ENCODE measurements at places on chromosomes 3 and 15. TPM values are rescaled to one million over a fixed set of nuclear protein-coding genes. Genes with fewer than 3 reads are reported as not detected.

ISL2 gene
- polyA plus RNA-seq: 0.06 TPM

CLN6 gene
- polyA plus RNA-seq: 31.6 TPM

FRMD5 gene
- 1.3 TPM for polyA plus RNA-seq

DNA sequence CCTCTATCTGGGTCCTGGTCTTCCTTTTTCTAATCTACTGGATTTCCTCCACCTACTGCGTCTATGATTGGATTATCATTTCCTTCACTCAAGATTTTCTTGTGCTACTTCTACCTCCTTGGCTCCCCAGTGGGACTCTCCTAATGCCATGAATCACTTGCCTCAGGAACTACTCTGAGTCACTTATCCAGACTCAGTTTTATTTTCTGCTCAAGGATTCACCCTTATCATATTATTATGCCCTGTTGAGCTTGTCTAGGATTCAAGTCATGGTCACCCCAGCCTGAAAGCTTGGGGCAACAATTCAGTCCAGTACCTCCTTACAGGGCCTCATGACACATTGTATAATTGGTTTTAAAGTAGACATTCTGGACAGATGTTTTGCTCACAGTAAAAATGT, 968.1 kb downstream of the ROBO1 start:
- no peak for DNase-seq

DNA sequence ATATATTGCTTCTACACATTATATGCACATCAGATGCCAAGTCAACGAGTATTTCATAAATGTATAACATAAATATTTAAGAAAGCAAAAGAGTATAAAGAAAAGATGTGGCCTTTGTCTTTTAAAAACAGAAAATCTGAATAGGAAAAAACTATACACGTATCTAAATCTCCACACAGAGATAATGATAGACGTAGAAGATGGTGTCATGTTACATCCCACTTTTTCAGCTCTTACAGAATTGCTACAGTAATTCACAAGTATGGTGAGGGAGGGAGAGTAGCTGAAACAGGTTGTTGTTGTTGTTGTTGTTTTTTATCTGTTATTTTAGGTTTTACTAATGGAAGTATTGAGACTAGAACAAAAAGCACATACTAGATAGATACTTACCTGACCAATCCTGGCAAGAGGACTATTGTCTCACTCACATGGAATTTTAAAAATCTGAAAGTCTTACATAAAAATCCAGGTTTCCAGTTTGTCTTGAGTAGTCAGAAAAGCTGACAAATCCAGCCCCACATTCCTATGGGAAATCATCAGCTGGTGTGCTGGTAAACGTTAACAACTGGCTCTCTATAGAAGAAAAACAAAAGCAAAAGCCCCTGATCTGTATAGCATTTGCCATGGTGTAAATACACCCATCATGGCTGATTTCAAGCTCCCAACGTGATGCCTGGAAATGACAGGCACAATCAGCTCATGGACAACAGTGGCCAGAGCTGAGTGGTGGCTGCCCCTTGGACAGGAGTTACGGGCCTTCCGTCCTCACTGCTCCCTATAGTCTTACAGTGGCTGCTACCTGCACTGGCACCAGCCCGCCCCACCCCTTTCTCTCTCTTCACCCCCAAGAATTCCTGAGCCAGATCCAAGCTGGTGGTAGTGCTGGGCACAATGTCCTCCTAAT, 47.4 kb upstream of the VGLL4 start:
- no peak for DNase-seq

- DNase-seq: no peak
Observed at GRCh38 chr3:190034446-190034845, 86.3 kb downstream of the P3H2 start.

- DNase-seq: no peak
Observed at GRCh38 chr15:48318131-48318530, 13.1 kb upstream of the DUT start.

DNA sequence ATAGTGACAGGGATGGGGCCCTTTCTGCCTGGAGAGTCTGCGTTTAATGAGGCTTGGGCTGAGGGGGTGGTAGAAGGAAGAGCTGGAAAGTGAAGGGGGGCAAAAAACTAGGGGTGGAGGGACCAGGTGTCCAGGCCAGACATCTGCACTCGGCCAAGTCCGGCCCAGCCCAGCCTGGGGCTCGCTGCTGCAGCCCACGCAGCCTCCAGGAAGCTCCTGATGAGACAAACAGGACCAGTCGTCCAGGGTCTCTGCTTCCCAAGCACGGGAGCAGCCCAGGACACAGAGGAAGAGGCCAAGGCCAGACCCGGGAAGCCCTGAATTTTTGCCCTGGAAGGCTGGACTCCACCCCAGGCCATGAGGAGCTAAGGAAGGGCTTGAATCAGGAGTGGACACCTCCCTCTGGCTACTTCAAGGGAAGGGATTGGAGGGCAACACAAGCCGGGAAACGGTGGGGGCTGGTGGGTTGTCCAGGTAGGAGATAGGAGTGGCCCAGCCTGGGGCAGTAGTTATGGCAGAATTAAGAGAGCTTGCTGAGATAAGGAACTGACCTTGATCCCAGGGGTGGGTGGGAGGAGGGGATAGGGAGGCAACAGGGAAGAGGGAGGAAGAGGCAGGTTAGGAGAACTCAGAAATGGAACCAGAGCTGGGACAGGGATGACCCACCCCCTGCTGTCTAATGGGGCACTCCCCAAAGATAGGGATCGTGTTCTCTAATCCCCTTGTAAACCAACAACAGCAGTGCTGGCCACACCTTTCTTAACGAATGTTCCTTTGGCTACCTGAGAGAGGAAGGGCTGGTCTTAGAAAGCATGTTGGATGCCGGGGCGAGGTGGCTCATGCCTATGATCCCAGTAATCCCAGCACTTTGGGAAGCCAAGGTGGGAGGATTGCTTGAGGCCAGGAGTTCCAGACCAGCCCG, 89.5 kb downstream of the ANP32A start:
- DNase-seq: peak; percentile 32

DNA sequence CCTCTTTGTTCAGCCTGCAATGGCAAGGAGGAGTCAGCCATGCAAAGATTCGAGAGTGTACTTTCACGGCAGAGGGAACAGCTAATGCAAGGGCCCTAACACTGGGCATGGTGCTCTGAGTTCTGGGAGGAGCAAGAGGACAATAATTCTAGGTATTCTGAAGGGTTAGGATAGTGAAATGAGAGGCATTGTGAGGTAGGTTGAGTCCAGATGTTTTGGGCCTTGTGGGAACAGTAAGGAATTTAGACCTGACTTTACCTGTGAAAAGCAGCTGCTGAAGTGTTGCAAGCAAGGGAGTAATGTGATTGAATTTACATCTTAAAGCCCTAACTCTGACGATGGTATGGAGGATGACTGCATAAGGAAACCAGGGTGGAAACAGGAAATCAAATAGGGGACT, 211.6 kb downstream of the CNTN3 start:
- no peak for DNase-seq

Data from left renal cortex interstitium (tissue), 4 donors.